ENCODE measurements at places on chromosomes 5 and 9. TPM values are rescaled to one million over a fixed set of nuclear protein-coding genes. Genes with fewer than 3 reads are reported as not detected.

The PAEP gene
- not detected for total RNA-seq

GRCh38 chr5:132468656-132469379 is 21.8 kb downstream of the IRF1 start:
- H3K27ac ChIP-seq, result peak overlapping the region; percentile 48
- H3K4me1 ChIP-seq, result peaks cover 89% of the 10 kb centered on the region
- no peak for DNase-seq
- peaks cover 21% of the 10 kb centered on the region for H3K36me3 ChIP-seq
- no peaks in the 10 kb centered on the region for H3K27me3 ChIP-seq

DNA sequence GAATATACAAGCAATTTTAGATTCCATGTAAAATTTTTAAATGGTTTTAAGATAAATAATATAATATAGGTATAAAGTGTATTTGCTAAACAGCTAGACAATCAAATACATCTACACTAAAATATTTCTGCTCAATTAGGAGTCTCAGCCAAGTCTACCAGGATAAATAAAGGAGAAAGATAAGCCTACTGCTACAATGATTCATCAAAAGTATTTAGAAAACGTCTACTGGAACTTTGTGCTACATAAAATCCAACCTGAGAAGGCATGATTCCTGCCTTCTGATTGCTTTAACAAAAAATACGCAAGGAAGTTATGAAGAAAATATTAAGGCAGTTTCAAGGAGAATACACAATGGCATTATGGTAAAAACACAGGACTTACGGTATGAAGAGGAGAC is 570.6 kb downstream of the EFNA5 start:
- no peaks in the 10 kb centered on the region for H3K4me1 ChIP-seq
- no peaks in the 10 kb centered on the region for H3K27me3 ChIP-seq
- H3K27ac ChIP-seq, result no peak overlapping the region
- no peaks in the 10 kb centered on the region for H3K36me3 ChIP-seq
- H3K4me3 ChIP-seq, result no peak overlapping the region

DNA sequence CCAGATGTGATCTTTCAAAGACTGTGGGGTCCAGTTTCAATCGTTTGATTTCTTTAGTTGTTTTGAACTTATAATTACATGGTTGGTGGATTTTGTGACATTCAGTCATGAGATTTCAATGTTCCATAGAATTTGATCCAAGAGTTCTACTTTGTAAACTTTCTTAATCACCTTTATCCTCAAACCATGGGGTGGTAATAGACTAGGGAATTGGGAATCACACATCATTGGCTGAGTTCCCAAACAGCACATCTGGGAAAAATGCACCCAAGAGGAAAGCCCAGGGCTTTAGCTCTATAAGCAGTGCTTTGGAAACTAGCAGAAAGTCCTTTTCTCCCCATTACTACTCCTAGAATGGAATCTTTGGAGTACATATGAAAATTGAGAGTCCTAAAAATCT is 177.6 kb downstream of the NNT start:
- peaks cover 2% of the 10 kb centered on the region for H3K27me3 ChIP-seq
- H3K36me3 ChIP-seq, result no peaks in the 10 kb centered on the region
- H3K4me3 ChIP-seq, result no peak overlapping the region
- no peak overlapping the region for H3K27ac ChIP-seq

- DNase-seq, result no peak
- no peak overlapping the region for H3K27ac ChIP-seq
- no peaks in the 10 kb centered on the region for H3K27me3 ChIP-seq
Measured at GRCh38 chr9:103025796-103026195, 30.7 kb downstream of the CYLC2 start.

GRCh38 chr5:111745075-111745739 is 11.8 kb downstream of the NREP start:
- H3K36me3 ChIP-seq, result peaks cover 10% of the 10 kb centered on the region
- no peaks in the 10 kb centered on the region for H3K27me3 ChIP-seq
- no peak overlapping the region for H3K27ac ChIP-seq
- DNase-seq, result no peak

The OLFM1 gene
- 0.47 TPM for total RNA-seq

DNA sequence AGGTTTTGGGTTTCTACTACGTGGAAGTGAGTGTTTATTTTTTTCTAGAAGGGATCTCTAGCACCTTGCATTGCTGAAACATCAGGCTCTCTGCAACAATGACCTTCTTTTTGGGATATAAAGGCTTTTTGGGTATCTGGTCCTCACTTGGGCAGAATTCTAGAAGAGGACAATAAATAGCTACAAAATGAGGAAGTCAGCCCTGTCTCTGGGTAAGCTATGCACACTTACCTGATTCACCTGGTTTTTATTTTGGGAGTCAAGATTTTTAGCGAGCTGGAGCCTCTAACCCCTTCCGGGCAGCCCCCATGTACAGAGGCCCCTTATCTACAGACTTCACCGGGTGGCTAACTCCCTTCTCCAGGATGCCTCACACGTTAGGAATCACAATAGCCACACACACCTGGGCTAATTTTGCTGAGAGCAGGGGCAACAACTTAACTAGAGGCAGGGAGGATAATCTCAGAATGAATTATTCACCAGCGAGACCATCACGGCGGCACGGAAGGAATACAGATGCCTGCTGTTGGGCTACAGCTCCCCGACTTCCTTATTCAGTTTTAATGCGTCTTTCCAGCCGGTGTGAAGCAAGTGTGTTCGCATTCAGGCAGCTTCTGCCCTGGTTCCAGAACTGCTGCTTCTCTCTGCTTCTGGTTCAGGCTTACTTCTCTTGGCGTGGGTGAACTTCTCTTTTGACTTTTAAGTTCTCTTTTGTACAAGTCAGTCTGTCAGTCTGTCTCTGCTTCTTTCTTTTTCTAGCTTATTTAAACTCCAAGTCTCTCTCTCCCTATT is 341.0 kb upstream of the PANK3 start:
- H3K27ac ChIP-seq, result no peak overlapping the region
- no peak for DNase-seq
- H3K4me3 ChIP-seq, result no peak overlapping the region
- peaks cover 35% of the 10 kb centered on the region for H3K27me3 ChIP-seq
- no peaks in the 10 kb centered on the region for H3K36me3 ChIP-seq

The RNF183 gene
- total RNA-seq, result not detected

The FAM153A gene
- 6.3 TPM for total RNA-seq

- no peak overlapping the region for H3K27ac ChIP-seq
- no peaks in the 10 kb centered on the region for H3K27me3 ChIP-seq
- H3K4me3 ChIP-seq, result no peak overlapping the region
- no peak for DNase-seq
- H3K4me1 ChIP-seq, result no peaks in the 10 kb centered on the region
Measured at GRCh38 chr5:145180371-145180770, 654.8 kb downstream of the PRELID2 start.

The FOXE1 gene
- 0.05 TPM for total RNA-seq

The AGXT2 gene
- total RNA-seq, result not detected

GRCh38 chr5:38167562-38167996 is 90.8 kb upstream of the EGFLAM start:
- H3K4me3 ChIP-seq, result no peak overlapping the region
- H3K36me3 ChIP-seq, result no peaks in the 10 kb centered on the region
- no peak overlapping the region for H3K27ac ChIP-seq
- no peaks in the 10 kb centered on the region for H3K27me3 ChIP-seq
- H3K4me1 ChIP-seq, result no peaks in the 10 kb centered on the region
- no peak for DNase-seq

- H3K27me3 ChIP-seq, result peaks cover 5% of the 10 kb centered on the region
- H3K4me3 ChIP-seq, result no peak overlapping the region
Measured at GRCh38 chr5:79756076-79756475, 66.4 kb downstream of the CMYA5 start.

The ADGRD2 gene
- total RNA-seq, result not detected

The CDH9 gene
- not detected for total RNA-seq

GRCh38 chr5:146825033-146825432 is 53.5 kb downstream of the PPP2R2B start:
- H3K4me3 ChIP-seq, result no peak overlapping the region
- DNase-seq, result no peak
- no peaks in the 10 kb centered on the region for H3K27me3 ChIP-seq

GRCh38 chr5:20500546-20500945 is 512.5 kb upstream of the CDH18 start:
- no peaks in the 10 kb centered on the region for H3K4me1 ChIP-seq
- no peaks in the 10 kb centered on the region for H3K27me3 ChIP-seq
- H3K27ac ChIP-seq, result no peak overlapping the region
- no peak for DNase-seq
- H3K36me3 ChIP-seq, result no peaks in the 10 kb centered on the region

The EQTN gene
- not detected for total RNA-seq

- no peak for DNase-seq
- no peaks in the 10 kb centered on the region for H3K36me3 ChIP-seq
- no peak overlapping the region for H3K4me3 ChIP-seq
- no peaks in the 10 kb centered on the region for H3K27me3 ChIP-seq
Measured at GRCh38 chr9:100884518-100884917, 144.0 kb upstream of the PLPPR1 start.

The PRUNE2 gene
- 0.57 TPM for total RNA-seq

DNA sequence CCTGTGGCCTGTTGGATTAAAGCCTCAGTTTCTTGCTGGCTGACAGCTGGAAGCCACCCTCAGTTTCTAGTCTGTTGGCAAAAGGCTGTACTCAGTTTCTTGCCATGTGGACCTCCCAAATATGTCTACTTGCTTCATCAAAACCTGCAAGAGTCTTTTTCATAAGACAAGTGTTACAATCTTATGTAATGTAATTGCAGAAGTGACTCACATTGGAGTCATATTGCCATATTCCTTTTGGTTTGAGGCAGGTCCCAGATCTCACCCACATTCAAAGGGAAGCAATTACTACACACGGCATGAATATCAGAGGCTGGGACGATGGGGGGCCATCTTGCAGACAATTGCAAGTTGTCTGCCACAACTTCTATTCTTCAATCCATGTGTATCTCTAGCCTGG is 286.7 kb upstream of the IL12B start:
- no peak overlapping the region for H3K4me3 ChIP-seq
- no peaks in the 10 kb centered on the region for H3K27me3 ChIP-seq
- H3K4me1 ChIP-seq, result no peaks in the 10 kb centered on the region

DNA sequence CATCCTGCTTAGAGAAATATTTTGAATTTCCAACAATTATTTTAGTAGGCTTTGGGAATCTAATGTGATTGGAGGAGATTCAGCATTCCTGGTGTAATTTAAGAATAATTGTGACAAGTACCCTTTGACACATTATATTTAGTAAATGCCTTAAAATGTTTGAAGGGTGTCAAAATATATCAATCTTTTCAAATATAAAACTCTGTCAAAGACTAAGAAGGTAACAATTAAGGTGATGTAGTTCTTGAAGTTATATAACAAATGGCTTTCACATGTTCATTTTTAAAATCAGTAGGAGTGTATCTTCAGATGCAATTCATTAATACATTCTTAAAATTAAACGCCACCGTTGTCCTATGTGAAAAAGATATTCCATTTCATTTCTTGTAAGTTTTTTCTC is 1977.1 kb upstream of the CDH9 start:
- no peak overlapping the region for H3K27ac ChIP-seq
- no peaks in the 10 kb centered on the region for H3K27me3 ChIP-seq
- no peaks in the 10 kb centered on the region for H3K4me1 ChIP-seq
- no peak for DNase-seq
- no peak overlapping the region for H3K4me3 ChIP-seq

DNA sequence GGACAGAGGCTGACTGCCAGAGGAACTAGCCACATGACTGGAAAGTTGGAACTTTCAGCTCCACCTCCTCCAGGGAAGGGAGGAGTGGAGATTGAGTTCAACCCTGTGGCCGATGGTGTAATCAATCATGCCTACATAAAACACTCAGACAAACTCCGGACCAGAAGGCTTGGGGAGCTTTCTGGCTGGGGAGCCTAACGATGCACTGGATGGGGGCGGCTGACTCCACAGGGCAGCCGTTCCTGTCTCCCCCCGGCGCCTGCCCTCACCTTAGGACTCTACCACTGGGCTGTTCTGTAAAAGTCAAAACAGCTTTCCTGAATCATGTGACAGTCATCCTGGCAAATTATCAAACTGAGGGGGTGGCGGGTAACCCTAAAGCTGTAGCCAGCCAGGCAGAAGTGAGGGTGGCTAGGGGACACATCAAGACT is 58.0 kb downstream of the GOLM1 start:
- no peaks in the 10 kb centered on the region for H3K4me1 ChIP-seq
- H3K27me3 ChIP-seq, result peaks cover 2% of the 10 kb centered on the region
- no peak overlapping the region for H3K4me3 ChIP-seq
- H3K36me3 ChIP-seq, result no peaks in the 10 kb centered on the region
- no peak overlapping the region for H3K27ac ChIP-seq
- DNase-seq, result no peak

DNA sequence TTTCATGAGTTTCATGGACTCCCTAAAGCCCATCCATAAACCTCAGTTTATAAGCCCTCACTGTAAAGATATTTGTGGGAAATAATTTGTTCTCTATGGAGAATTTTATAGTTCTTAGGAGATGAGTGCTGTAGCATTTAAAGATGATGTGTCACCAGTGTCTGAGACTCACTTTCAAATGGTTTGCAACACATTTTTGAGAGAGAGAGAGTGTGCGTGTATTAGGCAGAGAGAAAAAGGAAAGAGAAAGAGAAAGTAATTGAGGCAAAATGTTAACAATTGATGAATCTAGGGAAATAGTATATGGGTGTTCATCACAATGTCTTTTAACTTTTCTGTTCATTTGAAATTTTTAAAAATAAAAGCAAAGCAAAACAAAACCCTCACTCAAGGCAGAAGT is 479.0 kb downstream of the ZSWIM6 start:
- H3K36me3 ChIP-seq, result no peaks in the 10 kb centered on the region
- H3K4me1 ChIP-seq, result peaks cover 7% of the 10 kb centered on the region
- no peak overlapping the region for H3K27ac ChIP-seq
- no peak for DNase-seq
- no peaks in the 10 kb centered on the region for H3K27me3 ChIP-seq

DNA sequence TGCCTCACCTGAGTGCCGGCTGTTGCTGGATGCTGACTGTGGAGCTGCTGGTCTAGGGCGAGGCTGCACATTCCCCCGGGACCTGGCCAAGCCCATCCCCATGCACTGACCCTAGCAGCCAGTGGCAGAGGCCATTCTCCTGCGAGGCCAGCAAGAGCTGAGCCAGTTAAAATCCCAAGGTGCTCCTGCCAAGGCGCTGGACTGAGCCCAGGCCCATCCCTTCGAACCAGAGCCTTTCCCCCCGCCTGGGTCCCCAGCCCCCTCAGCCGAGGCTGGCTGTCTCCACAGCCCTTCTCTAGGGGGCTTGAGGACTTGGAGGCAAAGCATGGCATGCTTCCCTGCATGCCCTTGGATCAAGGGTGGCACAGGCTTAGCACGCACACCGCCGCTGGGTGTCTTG is 1.6 kb downstream of the ADAMTSL2 start:
- H3K27ac ChIP-seq, result no peak overlapping the region
- DNase-seq, result no peak
- H3K4me1 ChIP-seq, result no peaks in the 10 kb centered on the region
- H3K4me3 ChIP-seq, result no peak overlapping the region
- H3K27me3 ChIP-seq, result peaks cover 12% of the 10 kb centered on the region

DNA sequence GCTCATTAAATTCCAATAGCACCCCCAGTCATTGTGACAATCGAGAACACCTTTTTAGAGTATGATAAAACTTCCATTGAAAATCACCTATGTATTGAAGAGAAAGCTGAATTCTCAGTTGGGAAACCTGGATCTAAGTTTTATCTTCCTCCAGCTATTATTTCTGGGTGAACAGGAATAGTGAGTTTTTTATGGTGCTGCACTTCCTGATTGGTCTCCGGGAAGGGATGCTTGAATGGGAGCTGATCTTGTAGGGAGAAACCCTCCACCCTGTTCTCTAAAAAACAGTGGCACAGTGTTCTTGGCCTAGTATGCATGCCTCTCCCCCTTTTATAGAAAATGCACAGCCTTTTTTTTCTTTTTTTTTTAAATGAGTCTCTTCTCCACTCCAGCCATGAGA is 112.2 kb downstream of the ACTBL2 start:
- peaks cover 2% of the 10 kb centered on the region for H3K27me3 ChIP-seq
- no peak overlapping the region for H3K4me3 ChIP-seq
- no peak for DNase-seq
- H3K27ac ChIP-seq, result no peak overlapping the region

The ARID3C gene
- not detected for total RNA-seq

The CD72 gene
- 8.3 TPM for total RNA-seq

The BARHL1 gene
- total RNA-seq, result not detected
